Activated gamma-delta T cell treated with anti-CD3 and anti-CD28 coated beads, Interleukin-2, amount 50 U/mL, for 16 hours (primary cell): ENCODE measurements at places on chromosomes 1 and 21.

DNA sequence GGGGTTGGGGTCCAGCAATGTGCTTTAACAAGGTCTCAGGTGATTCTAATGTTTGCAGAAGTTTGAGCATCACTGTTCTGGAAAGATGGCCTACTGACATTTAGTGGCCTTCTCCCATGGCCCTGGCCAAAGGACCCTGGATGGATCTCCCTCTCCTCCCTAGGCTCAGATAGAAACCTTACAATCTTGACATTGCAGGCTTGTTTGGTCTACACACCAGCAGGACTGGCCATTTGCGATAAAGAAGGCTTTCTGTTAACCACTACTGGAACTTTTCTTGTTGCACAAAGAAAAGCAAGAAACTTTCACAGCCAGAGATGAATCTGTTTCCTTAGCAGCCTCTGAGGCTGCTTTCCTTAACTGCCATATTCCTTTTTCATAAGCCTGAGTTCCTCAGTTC lies 6.2 kb downstream of the DNALI1 start:
- no peak for DNase-seq

GRCh38 chr1:30612536-30613065 lies 110.8 kb downstream of the MATN1 start:
- no peak for DNase-seq

DNA sequence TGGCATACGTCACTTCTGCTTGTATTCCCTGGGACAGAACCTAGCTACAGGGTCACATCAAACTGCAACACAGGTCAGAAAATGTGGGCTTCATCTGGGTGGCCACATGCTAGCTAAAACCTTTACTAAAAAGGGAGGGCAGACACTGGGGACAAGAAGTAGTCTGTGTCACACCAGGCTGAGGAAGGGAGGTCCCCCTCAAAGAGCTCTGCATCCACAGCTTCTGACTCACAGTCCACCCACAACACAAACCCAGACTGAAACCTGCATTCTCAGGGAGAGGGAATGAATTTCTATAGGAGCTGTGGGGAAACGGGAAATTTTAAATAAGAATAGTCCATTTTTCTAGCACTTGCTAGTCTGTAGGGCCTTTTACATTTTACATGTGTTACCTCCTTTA lies 16.2 kb downstream of the OLIG2 start:
- DNase-seq, result no peak

GRCh38 chr21:20739421-20739820 lies 258.8 kb upstream of the NCAM2 start:
- DNase-seq, result no peak

DNA sequence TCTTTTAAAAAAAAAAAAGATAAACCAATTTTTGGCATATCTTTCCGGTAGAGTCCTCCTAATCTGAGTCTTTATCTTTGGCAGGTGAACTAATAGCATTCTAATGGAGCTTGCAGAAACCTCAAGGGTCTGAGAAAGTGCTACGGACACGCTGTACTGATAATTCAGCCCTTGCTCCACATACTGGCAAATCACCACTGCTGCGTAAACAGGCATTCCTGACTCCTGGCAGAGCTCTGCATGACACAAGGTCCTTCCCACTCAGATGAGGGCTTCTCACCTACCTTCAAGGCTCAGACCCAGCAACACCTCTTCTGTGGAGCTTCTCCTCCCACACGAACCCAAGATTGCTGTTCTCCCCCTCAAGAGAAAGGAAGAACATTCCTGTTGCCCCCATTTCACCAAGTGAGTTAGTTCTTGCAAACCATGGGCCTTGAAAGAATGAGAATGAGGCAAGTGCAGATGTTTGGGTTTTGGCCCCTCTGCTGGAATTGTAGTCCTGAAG lies 48.0 kb downstream of the LYST start:
- DNase-seq, result no peak

DNA sequence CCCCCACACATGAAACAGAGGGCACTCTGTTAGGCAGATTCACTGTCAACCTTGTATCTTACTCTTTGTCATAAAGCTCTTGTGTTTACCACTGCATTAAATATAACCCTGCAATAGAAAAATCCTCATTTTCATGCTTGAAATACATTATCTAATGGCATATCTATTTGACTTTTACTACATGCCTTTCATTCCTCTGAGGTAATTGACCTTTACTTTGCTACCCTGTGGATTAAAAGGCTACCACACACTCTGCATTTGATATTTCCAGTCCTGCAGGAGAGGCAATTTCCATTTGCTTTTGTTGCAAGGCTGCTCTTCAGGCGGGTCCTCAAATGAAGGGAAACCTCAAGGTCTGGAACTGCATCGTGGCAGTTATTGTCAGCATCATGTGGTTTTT lies 238.0 kb downstream of the NTNG1 start:
- no peak for DNase-seq

GRCh38 chr1:21956720-21957552 lies 19.8 kb upstream of the HSPG2 start:
- peak; percentile 23 for DNase-seq

DNA sequence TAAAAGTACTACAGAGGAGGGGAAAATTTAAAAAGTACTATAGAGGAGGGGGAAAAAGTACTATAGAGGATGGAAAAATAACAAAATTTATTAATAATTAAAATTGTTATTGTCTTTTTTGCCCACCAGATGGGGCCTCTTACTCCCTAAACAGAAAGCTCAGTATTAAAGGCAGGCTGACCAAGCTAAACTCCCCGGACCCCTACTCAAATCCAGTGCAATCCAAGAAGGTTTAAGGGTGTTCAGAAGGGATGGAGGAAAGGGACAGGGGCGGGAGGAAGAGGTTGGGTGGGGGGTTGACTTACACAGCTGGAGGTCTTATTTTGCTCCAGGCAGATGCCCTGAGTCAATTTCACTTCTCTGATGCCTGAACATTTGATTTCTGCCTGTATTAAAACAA lies 13.7 kb downstream of the CD34 start:
- DNase-seq, result no peak

- no peak for DNase-seq
Observed at GRCh38 chr21:22395965-22396364, 1397.8 kb downstream of the NCAM2 start.

DNA sequence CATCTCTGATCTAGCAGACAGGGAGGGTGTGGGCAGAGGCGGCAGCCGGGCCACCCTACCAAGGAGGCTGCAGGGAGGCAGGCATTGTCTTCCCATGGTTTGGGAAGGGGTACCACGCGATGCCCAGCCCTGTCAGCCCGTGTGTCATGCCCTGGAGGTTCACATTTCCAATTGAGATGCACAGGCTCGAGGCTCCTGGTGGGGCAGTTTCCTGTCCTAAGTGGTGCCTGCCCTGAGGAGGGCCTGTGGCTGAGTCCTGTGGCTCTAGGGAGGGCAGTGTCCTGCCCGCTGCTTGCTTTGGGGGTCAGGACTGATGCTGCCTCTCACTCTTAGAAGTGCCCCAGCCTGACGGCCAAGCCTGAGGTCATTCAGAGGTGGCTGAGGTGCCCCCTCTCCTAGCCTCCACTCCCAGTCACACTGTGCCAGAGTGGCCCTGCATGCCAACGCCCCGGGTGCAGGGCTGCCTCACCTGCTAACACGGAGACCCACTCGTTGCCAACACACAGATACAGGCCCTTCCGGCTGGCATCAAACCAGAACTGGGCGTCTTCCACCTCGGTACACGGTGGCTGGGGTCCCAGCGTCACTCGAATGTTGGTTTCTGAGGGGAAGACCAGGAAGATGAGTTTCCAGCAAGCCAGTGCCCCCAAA lies 11.9 kb downstream of the KRTAP10-1 start:
- no peak for DNase-seq
